MV-4-11 (cell line): ENCODE measurements at places on chromosomes 6 and 20.

DNA sequence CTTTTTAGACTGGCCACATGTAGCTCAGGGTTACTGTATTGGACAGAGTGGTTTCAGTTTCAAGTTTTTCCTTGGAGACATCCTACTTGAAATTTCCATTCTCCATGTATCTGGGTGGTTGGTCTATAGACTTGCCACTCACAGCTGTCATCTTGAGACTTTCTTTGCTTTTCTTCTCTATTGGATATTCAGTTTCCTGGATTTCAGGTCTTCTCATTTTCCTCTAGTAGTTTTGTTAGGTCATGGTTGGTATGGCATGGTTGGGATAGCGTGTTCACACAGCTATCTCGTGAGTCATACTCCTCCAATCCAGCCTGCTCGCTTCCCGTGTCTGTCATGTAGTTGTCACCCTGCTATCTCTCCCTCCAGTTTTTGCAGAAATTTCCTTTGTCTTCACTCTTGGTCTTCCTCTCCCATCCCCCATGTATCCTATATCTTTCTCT is 48.3 kb downstream of the PTPN1 start:
- DNase-seq: no peak

- DNase-seq: no peak
Observed at GRCh38 chr20:37898233-37899104, 4.5 kb upstream of the VSTM2L start.

DNA sequence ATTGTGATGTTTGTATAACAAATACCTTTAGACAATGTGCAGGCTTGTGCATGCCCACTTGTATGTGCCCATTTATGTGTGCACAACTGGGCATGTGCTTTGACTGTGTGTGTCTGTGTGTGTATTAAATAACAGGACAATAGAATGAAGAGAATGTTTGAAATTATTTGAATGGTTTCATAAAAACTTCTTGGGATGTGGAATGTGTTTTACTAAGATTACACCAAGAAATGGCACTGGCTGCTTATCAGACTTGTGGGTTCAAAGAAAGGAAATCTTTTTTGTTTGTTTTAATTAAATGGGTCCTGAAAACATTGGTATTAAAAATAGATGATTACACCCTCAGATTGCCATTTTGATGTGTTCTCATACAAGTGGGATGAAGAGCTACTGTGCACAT is 191.6 kb upstream of the CCN2 start:
- DNase-seq: no peak

GRCh38 chr20:61797200-61797599 is 268.5 kb downstream of the TAF4 start:
- no peak for DNase-seq

- DNase-seq: no peak
Observed at GRCh38 chr6:130296854-130297253, 69.0 kb upstream of the TMEM200A start.

DNA sequence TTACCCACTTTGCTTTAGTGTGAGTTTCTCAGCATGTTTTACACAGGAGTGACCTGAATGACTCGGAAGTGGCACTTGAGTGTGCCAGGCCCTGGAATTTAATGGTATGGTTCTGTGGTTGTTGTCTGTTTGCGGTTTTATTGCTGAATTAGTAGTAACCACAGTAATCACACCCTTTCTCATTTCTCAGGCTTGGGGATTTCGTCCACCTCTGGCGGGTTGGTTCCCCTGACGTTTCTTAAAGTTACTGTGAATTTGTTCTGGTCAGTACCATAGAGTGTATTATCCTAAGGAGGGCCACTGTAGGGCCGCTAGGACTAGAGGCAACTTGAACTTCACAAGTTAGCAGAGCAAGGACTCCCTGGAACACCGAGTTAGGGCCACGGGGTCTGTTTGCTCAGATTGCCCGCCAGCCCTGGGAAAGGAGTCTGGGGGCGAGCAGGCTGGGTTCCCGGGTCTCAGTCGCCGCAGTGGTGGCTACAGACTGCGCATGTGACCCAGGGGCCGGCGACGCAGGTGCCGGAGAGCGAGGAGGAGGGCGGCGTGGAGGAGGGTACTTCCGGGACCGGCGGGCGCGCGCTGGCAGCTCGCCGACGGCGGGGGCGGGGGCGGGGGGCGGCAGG is 546 bp upstream of the KLHL32 start:
- DNase-seq: peak; percentile 47

DNA sequence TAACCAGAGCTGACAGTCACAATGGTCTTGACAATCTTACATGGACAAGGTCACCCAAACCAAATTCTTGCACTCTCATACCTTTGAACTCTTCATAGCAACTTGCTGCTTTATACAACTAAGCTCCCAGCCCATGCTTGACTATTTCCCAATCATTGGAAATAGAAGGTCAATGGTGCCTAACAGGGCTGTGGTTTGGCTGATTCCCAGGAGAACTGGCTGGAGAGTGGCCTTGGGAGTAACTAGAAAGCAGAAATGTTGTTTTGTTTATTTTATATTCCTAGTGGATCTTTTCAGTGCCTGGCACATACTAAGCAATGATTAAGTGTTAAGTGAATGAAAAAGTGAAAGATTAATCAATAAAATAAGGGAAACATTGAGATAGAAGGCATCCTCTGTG is 3.0 kb downstream of the SPINT4 start:
- DNase-seq: no peak

DNA sequence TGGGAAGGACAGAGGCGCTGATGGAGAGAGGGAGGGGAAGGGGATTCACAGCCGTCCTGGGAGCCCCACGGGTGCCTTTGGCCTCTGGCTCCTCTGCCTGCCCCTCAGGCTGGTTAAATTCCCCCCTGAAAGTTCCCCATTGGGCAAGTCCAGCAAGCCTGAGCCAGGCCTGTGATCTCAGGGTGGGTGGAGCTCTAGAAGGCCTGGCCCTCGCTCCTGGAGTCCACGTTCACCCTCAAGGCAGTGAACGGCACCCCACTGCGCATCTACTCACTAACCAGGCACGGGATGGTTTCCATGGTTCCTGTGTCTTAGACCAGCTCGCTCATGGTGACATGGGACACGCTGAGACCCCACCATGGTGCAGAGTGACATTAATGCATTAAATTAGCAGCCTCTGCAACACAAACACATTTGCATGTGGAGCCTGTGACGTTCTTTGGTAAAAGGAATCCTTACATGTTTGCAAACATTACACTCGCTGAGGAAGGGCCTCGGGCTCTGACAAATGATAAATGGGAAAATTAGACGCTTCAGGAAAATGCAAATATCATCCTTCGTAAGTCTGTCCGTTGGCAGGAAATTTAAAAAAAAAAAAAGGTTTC is 452.7 kb downstream of the PREX1 start:
- DNase-seq: no peak

GRCh38 chr20:37081717-37082289 is 14.0 kb downstream of the RBL1 start:
- peak; percentile 7 for DNase-seq

DNA sequence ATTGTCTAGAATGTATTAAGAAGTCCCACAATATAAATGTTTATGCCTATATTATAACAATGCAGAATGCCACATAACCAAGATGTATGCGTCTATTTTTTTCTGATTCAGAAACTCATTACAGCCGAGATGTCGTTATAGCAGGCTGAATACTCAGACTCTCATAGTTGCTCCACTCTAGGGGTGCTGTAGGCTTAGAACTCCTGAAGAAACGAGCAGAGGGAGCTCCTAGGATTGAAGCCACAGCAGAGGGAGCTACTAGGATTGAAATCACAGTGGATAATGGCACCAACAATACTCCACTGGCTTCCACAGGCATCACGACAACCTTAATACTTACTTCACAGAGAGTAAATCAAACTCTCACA is 208.9 kb downstream of the KIF16B start:
- no peak for DNase-seq

- DNase-seq: peak; percentile 74
Observed at GRCh38 chr20:5895626-5896025, 54.7 kb downstream of the TRMT6 start.

DNA sequence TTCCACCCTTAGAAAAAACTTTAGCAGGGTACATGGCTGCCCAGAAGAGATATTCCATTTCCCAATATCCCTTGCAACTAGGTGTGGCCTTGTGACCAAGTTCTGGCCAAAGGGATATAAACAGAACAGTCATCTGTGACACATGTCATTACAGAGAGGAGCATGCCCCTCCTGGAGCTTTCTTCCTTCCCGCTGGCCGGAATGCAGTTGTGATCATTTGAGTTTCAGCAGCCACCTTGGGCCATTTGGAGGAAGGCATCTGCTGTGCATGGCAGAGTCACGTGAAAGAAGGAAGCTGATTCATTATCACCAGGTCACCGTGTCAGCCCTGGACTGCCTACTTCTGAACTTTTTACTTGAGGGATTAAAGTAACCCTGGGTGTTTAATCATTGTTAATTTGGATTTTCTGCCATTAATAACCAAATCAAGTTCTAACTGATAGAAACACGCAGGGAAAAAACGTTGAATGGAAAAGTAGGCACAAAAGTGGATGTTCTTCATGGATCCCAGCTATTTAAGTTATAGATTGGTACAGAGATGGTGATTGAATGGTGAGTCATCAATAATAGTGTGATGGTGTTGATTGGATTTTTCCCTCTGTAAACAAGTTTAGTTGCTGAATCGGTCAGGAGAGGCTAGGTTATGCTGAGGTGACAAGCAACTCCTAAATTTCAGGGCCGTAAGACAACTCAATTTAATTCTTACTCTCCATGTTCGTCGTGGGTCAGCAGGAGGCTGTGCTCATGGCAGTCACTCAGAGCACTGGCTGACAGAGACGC is 80.7 kb upstream of the CCDC167 start:
- DNase-seq: no peak

DNA sequence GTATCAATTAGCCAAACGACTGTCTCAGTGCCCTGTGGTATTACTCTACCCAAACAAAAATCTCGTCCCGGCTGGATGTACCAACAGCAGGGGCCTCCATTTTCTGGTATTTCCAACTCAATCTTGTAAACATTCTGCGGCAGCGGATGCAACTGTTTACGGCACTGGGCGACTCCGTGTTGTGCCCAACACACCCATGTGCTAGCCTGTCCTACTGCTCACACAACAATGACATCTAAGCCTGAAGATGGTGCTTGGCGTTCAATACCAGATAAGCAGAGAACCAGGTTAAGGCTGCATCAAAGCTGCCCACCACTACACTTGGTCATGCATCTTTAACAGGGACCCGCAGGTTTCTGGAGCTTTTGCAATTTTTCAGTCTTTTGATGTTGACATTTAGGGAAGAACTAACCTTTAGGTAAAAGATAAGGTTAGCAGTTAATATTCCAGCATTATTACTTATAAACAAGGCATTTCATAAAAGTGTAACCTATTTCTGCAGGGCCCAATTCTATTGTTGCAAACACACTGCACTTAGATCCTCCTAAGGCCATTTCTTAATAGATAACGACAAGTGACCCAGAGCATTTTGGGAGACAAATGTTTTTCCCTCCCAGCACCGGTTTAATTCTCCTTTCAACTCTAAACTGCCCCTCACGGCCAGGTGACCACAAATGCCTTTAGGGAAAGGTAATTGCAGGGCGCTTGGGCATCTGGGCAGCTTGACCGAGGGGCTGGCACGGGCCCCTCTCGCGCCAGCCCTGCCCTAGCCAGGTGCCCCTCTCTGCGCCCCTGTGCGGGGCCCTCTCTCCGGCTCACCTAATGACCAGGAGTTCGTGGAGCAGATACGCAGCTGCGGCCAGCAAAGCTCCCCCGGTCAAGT is 945 bp downstream of the FAXC start:
- no peak for DNase-seq

DNA sequence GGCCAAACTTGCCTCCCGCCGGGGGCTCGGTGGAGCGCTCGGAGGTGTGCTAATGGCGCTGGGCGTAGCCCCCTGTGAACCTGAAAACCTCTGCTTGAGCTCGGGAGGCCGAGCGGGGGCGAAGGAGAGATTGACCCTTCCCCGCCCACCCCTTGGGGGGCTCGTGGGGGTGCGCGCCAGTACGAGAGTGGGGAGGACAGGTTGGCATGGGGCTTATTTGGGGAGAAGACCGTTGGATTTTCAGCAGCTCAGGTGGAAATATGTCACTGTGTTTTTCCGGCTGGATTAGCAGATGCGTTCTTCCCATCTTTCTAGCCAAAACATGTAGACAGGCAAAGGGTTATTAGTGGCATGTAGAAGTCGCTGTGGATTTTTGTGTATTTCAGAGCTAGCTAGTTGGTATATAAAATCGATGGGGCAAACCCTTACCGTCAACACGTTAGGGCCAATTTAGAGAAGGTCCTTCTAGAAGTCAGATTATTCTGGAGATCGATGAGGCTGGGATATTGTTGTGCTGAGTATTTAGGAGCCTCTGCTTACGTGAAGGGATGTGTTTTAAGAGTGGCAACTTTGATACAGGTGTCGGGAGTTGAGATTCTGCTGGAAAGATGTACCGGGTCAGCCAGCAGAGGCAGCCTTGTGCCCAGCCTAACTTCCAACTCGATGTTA is 525 bp downstream of the NCOA7 start:
- DNase-seq: peak; percentile 46

DNA sequence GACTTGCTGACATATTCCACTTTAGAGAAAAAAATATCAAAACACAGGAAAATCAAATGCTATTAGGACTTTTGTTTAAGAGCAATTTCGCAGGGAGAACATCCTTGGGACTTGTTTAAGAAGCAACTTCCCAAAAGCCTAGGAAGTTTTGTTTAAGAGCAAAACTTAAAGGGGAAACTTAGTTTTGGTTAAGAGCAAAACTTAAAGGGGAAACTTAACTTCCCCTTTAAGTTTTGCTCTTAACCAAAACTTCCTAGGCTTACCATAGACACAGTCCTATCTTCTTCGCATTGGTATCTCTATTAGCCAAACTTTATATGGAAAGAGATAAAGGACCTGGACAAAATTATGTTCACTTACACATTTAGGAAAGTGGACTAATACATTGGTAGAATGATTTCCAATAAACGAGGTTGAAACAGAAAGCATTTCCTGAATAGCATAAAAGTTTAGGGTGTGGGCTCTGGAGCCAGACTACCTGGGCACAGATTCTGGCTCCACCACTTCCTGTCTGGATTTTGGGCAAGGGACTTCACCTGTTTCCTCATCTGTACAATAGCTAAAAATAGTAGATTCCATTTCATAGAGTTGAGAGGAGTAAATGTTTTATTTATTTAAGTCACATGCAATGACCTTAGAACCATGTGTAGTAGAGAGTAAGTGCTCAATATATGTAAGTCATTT is 15.7 kb downstream of the PAQR8 start:
- peak; percentile 57 for DNase-seq

GRCh38 chr6:139743664-139744437 is 369.4 kb upstream of the CITED2 start:
- DNase-seq: no peak

GRCh38 chr6:115675443-115675842 is 385.2 kb downstream of the FRK start:
- DNase-seq: no peak

DNA sequence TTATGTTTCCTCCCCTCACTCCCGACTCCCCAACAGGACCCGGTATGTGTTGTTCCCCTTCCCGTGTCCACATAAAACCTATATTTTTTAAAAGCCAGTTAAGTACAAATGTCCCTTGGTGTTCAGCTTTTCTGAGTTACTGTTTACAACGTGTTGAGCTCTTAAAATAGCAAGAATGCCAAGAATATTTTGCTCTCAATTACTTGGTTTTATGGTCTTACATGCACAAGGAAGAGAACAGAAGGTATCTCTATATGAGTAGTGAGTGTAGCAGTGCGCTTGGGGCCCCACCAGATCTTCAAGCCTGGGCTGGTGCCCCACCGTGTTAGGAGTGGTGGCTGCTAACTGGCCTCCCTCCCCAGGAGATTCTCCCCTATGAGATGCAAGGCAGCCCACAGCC is 75.3 kb downstream of the RIN2 start:
- DNase-seq: no peak

- DNase-seq: peak; percentile 69
Observed at GRCh38 chr6:89597988-89598387, 40.6 kb downstream of the LYRM2 start.

- no peak for DNase-seq
Observed at GRCh38 chr6:17894191-17894590, 93.2 kb downstream of the KIF13A start.
